ENCODE measurements at places on chromosomes 11 and 22. TPM values are rescaled to one million over a fixed set of nuclear protein-coding genes. Genes with fewer than 3 reads are reported as not detected.

Gene OR51V1
- total RNA-seq = not detected

Gene POTEH
- total RNA-seq = not detected

- DNase-seq = no peak
Observed at GRCh38 chr11:124643605-124644425, 21.2 kb downstream of the TBRG1 start.

DNA sequence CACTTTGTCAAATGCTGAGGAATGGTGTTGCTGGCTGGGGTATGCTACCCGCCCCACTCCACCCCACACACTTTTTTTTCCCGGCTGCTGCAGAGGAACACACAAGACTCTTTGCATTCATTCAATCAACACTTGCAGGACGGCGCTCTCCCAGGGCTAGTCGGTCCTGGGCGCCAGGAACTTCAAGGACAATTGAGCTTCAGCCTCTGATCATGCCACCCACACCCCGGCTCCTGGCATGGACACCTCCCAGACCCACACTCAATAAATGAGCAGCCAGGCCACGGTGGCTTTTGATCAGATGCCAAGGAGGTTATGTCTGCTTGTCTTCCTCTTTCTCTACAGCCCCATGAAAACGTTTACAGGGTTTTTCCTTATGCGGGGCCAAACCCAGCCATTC is 19.8 kb downstream of the TPST2 start:
- DNase-seq = no peak

DNA sequence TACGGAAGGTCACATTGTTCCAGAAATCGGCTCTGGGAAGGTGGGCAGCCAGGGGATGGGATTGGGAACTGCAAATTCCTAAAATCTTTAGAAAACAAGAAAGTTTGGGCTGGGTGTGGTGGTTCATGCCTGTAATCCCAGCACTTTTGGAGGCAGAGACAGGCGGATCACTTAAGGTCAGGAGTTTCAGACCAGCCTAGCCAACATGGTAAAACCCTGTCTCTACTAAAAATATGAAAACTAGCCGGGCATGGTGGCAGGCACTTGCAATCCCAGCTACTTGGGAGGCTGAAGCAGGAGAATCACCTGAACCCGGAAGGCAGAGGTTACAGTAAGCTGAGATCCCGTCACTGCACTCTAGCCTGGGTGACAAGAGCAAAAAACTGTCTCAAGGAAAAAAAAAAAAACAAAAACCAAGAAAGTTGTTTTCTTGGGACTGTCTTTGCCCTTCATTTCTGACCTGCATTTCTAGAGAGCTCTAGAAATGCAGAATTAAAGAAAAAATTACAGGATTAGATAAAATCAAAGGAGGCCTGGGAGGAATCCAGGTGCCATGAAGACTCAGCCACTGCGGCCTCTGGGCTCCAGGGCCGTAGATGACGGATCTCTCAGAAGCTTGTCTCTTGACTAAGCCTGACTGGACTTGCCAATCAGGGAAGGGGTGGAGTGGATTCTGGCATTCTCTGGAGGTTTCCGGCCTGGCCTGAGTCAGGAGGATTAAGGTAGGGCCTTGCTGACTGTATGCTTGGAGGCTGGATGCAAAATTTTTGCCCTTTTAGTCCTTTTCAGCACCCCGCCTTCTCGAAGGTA is 5.3 kb upstream of the MALAT1 start:
- peak; percentile 77 for DNase-seq

DNA sequence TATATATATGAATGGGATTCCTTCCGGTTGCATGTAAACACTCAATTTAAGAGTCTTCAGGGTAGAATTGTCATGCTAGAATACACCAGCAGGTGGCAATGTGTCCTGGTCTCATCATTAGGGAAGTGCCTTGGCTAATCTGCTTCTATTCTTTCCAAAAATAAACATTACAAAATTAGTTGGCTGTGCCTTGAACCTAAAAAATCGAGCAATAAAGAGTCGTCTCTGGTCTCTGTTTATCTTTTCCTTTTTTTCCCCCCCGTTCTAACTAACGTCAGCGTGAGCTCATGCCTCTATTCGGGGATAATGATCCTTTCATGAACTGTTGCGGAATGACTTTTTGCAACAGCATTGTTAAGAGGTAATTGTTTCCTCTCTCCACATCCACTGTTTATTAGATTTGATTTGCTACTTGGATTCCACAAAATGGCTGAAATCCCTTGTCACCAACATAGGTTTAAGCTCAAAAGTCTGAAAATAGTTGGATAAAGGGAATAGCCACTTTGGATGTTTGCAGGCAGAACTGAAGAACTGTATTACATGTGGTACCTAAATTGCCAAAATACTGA is 1.2 kb upstream of the ARHGEF12 start:
- DNase-seq = peak; percentile 70

GRCh38 chr11:4768094-4768493 is 1.6 kb downstream of the OR51F1 start:
- no peak for DNase-seq

- no peak for DNase-seq
Observed at GRCh38 chr22:20437613-20438426, at the start of gene SCARF2. Gene SCARF2 (minus strand): TSS chr22:20437825. CDS start chr22:20437754, 71 bp downstream.

DNA sequence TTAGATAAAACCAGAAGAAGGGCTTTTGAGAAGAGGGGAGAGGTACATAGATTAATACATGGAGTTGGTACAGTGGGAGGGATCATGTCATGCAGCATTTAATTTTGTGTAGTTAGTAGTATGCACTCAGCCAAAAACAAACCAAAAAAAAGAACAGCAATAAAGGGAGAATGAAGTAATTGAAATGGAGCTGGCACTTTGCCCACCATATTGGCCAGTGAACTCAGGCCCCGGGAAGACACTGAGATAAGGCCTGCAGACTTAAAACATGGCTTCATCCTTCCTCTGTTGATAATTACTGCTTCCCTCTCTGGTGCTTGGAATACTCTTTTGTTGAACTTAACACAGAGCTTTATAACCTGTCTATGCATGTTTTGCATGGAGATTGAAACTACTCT is 3.1 kb downstream of the PANX1 start:
- no peak for DNase-seq

DNA sequence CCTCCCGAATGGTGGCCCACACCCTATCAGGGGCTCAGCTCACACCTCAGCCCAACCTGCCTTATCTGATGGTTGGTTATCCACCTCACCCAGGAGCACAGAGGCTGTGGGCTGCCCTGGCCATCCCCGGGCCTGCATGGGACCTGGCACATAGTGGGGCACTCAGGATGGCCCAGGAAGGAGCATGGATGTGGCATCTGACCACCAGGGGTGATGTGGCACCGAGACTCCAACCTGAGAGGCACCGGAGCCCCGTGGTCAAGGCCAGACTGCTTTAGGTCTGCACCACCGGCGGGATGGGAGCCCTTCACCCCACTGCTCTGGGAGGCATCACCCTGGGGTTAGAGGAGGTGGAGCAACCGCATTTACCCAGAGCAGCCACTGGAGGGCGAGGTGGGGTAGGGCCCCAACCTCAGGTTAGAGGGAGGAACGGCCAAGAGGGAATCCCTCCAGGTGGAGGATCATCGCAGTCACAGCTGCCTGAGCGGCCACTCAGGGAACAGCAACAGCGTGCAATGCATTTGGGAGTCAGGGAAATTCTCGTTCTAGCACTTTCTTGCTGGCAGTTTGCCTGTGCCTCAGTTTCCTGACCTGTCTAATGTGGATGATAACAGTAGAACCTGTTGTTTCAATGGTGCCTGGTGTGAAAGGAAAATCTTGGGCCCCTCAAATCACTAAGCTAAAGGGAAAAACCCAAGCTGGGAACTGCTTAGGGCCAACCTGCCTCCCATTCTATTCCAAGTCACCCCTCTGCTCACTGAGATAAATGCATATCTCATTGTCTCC is 52.9 kb upstream of the CARS1 start:
- no peak for DNase-seq

DNA sequence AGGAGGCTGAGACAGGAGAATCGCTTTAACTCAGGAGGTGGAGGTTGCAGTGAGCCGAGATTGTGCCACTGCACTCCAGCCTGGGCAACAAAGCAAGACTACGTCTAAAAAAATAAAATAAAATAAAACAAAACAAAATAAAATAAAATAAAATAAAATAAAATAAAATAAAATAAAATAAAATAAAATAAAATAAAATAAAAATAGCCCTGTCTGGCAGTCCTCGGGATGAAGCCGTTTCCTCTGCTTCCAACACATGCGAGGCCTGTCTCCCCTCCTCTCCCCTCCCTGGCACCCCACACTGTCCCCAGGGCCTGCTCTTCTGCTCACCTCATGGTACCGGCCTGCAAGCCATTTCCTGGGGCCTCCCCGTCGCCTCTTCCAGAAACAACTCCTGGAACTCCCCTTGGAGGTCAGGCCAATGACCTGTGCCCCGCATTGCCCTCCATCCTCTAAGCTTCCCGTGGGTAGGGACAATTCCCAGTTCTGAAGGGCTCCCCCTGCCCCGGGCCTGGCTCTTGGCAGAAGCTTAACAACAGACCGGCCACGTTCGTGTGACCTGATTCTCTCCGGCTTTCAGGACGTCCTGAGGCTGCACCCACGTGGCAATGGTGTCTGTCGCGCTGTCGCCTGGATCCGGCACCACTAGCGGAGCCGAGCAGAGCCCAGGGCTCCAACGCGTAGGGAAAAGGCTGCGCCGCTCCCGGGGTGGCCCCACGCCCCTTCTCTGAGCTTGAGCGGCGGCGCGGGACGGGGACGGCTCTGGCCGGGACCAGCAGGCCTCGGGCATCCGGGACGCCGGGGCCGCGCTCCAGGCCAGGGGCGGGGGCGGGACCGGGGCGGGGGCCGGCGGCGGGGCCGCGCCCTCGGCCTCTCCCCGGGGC is 456 bp upstream of the PARVB start:
- no peak for DNase-seq

DNA sequence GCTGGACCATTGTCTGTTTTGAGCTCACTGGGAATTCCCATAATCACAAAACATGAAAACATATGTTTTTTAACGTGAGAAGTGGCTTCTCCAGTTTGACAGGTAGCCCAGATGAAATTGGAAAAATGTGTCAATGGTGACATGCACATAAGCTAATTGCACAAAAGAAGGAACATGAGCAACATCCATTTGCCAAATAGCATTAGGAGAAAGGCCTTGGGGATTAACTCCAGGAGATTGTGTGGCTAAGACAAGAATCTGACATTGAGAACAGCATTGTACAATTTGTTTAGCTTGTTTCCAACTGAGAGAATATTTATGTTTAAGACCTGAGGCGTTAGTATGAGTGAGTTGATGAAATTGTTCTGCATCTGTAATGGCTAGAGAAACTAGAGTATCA is 147.0 kb upstream of the API5 start:
- DNase-seq = no peak

- no peak for DNase-seq
Observed at GRCh38 chr11:11513422-11513821, 108.4 kb downstream of the GALNT18 start.

GRCh38 chr11:1026163-1026450 is 10.4 kb downstream of the MUC6 start:
- no peak for DNase-seq

GRCh38 chr11:121452609-121453150 is at the start of gene SORL1-AS1:
Gene SORL1-AS1 (minus strand): TSS chr11:121452967.
- no peak for DNase-seq

Data from omental fat pad (tissue), 4 donors.